ENCODE measurements at places on chromosomes 3 and 15.

DNA sequence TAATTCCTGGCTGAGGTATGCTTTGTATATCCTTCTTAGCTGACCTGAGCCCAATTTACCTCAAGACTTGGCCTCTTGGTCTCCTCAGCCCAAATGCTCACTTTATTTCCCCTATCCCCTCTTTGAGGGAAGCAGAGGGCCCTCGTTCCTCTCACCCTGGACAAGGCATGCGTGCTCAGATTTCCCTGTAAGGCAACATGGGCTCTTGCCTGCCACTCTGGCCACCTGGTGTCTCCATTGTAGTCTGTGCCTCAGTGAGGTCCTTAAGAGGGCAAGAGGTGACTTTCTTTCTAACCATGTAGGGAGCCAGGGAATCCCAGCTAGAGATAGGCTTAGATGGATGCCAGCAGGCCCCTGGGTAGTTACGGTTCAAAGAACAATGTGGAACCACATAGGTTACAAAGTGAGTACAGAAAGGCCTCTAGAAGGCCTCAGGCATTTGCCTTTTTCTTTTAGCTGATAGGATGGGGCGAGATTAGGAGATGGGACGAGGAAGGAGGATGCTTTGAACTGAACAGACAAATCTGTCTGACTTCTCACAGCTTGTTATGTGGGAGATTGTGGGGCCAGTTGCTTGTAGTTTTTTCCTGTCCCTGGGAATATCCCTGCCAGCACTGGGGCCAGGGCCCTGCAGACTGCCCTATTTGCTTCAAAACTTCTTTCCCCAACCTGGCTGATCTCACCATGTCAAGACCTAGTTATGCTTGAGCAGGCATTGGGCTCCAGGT, 1.1 kb upstream of the INTS14 start:
- DNase-seq, result no peak

- peak; percentile 85 for DNase-seq
Observed at GRCh38 chr3:63863150-63864007, at the start of the genes ATXN7 and THOC7. ATXN7 (plus strand) TSS chr3:63863867; CDS start chr3:63912599, 48,732 bp downstream. THOC7 (minus strand) TSS chr3:63863805; CDS start chr3:63863790, 15 bp downstream.

DNA sequence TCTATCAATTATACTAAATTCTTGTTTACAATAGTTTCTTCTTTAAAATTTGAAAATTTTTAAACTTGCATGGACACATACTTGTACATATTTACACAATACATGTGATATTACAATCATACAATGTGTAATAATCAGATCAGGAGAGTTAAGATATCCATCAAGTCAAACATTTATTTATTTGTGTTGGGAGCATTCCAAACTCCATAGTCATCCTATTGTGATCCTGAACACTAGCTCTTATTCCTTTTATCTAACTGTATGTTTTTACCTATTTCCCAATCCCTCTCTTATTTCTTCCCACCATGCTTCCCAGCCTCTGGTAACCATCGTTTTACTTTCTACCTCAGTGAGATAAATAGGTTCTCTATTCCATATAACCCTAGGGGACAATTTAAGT, 1219.2 kb downstream of the ZPLD1 start:
- no peak for DNase-seq

GRCh38 chr3:62936626-62937254, 61.5 kb upstream of the CADPS start:
- DNase-seq, result no peak

Measured in hematopoietic multipotent progenitor cell treated with erythropoietin and hydrocortisone succinate and interleukin-3 and kit ligand, for 4 days (in vitro differentiated cells).